ENCODE measurements at places on chromosomes 2 and 18. TPM values are rescaled to one million over a fixed set of nuclear protein-coding genes. Genes with fewer than 3 reads are reported as not detected.

DLX2 gene
- not detected for total RNA-seq

GRCh38 chr2:68765739-68766375 is 31.2 kb downstream of the ARHGAP25 start:
- DNase-seq, result no peak

DNA sequence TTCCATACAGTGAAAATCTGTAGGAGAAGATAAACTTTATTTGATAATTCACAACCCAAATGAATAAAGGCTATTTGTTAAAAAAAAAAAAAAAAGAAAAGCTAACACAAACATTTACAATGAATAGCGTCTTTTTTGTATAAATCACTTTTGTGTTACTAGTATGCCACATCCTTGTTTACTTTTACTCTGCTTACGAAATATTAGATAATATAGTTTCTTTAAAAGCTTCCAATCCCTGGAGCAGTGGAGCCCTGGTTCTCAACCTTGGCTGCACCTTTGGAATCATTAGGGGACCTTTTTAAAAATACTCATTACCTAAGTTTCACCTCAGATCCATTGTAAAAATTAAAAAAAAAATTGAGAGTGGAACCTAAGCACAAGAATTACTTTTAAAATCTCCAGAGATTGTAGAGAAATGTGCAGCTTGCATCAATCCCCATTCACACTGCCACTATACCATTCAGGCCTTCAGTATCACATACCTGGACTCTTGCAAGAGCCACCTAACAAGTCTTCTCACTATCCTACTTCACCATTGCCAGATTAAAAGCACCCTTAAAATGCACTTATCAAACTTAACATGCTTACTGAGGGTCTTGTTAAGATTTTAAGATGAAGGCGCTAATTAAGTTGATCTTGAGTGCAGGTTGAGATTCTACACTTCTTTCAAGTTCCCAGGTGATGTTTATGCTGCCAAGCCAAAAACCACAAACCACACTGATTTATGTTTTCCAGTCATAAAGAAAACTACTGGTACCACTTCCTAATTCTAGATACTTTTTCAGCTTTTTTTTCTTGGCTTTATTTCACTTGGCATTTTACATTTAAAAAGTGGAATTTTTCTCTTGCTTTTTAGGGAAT is 59.7 kb upstream of the ZC3H15 start:
- no peak for DNase-seq

DNA sequence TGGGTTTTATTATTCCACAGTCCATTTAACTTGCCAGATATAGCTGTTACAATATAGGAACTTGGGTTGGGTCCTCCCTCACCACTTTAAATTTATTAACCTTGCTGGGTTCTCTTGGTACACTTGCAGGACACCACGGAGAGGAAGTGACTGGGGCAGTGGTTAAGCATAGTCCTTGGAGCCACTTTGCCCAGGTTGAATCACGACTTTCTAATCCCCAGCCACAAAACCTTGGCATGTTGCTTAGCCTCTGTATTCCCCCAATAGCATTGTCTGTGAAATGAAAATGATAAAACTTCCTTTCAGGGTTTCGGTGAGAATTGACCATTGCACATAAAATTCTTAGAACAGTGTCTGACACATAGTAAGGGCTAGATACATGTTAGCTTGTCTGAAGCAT is 221.2 kb downstream of the IRS1 start:
- DNase-seq, result no peak

DNA sequence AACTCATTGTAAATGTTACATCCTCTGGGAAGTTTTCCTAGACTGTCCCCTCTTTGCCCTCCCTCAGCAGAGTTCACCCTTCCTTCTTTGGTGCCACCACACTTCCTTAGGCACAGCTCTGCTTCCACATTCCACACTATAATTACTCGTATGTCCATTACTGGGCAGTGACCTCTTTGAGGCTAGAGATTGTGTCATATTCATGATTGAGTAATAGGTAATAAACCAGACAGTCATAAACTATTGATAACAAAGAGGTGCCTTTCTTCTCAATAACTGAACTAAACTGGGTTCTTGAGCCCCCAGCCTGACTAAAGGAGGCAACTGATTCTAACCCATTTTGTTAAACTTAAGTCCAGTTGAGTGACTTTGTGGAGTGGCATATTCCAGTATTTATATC is 28.3 kb downstream of the MYO3B start:
- DNase-seq, result no peak

DNA sequence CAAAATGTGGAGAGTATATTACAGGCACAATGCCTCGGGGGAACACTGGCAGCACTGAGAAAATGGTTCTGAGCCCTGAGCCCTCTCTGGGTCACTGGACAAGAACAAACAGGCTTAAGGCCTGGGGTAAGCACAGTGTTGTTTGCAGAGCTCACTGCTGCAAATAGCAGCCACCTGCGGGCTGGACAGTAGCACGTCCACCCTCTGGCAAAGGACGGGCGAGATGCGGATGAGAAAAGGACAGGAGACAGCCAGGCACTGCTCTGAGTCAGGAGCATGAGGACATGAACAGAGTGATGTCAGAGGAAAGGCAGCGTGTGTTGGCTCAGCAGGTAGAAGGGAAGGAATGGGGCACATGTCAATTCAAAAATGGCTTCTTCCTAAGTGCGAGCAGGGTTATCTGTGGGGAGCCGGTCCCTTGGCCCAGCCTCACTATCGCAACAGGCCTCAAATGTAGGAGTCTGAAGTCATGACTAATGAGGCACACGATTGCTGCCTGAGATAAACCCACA is 25.9 kb upstream of the NEB start:
- DNase-seq, result no peak

Data from endothelial cell of umbilical vein (primary cell).